ENCODE measurements at places on chromosomes 6 and 20.

- DNase-seq, result no peak
Observed at GRCh38 chr20:34713194-34713943, 9.2 kb downstream of the TP53INP2 start.

DNA sequence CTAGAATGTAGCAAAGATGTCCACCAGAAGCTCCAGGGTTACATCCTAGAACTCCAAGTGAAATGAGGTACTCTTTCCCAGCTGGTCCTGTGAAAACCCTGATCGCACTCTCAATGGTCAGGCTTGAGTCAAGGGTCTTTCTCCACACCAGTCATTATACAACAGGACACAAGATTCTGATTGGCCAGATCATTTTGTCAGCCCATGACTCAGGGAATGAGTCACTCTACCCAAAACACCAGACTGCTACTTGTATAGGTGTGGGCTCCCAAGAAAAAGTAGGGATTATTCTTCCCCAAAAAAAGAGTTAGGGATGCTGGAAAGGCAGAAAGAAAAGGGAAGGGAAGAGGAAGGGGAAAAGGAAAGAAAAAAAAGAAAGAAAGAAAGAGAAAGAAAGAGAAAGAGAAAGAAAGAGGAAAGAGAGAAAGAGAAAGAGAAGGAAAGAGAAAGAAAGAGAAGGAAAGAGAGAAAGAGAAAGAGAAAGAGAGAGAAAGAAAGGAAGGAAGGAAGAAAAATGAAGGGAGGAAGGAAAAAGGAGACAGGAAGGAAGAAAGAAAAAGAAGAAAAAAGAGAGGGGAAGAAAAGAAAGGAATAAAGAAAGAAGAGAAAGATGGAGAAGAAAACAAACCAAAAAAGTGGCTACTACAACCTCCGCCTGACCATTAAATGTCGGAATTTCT, 30.5 kb downstream of the ANKEF1 start:
- no peak for DNase-seq

GRCh38 chr20:61596687-61597330, 344.7 kb downstream of the CDH4 start:
- no peak for DNase-seq

DNA sequence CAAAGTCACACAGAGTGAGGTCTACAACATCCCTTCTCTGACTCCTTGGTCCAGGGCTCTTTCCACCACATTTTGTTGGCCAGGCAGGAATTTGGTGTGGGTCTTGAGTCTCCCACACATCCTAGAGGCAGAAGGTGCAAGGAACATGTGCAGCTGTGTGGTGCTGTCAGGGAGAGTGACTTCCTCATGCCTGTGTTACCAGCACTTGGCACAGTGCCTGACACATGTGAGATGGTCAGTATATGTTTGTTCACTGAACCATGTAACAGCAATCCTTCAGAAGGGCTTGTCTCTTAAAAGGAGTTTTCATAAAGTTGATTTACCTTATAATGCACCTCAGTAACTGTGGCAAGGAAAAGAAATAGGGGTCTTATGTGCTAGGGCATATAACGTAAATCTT, 168.5 kb downstream of the CDC5L start:
- no peak for DNase-seq

DNA sequence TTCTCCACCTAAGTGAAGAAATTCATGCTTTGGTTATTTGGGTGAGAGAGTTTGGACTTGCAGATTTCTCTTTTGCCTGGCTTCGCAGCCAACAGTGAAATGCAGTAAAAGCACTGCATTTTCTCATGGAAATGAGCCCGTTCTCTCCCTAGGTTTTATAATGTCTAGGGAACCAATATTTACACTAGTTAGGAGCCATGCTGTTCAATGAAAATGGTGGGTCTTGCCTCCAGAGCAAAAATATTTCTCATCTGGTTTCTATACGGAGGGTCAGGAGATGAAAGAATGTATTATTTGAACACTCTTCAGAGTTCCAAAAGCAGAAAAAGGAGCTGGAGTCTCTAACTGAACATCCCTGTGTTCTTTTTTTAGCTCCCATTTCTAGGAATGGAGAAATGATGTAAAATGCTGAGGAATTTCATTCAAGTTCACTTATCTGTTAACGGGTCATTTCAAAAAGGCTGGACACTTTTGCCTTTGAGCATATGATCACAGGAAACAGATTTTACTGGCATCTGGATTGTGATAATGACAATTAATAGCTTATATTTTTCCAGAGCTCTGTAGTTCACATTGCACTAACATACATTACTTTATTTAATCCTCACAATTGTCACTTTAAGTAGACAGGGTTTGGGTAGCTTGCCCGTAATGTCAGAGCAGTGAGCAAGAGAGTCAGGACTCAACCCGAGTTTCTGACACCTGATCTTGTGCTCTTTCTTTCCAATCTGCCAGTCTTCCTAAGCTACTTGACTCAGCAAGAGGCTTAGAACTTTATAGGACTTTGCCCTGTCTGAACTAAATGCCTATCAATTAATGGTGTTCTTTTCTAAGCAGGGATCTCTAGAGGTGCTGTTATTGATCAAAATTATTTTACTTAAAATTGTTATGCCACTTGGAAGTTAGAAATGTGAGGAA, 78.0 kb downstream of the PPP1R14C start:
- no peak for DNase-seq

GRCh38 chr20:60057866-60058807, 99.9 kb downstream of the CDH26 start:
- DNase-seq, result no peak

- DNase-seq, result no peak
Observed at GRCh38 chr6:68951270-68951669, 316.2 kb downstream of the ADGRB3 start.

GRCh38 chr6:43887340-43887858, 117.4 kb downstream of the VEGFA start:
- no peak for DNase-seq

- no peak for DNase-seq
Observed at GRCh38 chr6:1255636-1256365, 56.1 kb upstream of the FOXQ1 start.

DNA sequence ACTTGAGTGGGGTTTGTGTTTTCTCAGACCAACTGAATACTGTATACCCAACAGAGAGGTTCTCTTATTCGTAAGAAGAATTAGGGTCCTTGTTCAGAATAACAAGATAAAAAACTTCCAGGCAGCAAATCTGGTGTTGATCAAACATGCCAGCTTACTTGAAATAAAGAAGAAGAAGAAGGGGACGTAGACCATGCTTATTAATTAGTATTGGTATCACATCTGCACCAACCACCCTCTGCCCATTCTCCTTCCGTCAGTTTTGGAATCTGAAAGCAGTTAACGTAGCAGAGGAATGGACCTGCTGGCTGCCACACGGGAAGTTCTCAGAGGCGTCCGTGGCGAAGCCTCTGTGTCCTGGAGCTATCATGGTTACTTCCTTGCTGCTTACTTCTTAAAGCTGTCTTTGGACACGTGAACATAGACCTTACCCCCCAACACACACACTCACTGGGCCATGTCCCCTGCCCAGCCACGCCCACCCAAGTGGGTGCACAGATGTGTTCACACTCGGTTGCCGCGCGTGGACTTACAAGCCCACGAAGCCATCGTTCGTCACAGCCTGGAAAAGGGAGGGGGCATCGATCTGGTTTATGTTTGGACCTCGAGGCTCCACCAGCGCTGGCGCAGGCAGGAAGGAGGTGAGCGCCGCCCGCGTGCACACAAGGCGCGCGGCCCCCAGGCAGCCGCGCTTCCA, 4.1 kb upstream of the DLL1 start:
- DNase-seq, result no peak

DNA sequence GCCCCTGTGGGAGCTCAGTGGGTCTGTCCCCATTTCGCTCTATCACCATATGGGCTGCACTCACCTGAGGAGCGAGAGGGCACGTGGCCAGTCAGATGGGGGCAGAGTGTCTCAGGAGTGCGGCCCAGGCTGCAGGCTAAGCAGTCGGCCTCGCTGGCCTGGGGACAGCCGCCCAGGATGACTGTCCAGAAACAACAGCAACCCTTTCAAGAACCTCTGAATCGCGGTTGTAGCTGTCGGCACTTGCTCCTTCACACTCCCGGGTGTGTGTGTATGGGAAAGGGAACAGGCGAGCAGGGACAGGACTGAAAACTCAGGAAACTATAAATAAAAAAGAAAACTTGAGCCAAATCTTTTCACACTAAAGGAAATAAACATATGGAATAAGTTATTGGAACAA, 63.1 kb downstream of the TFAP2A start:
- no peak for DNase-seq

Data from activated T-helper 1 cell treated with anti-CD3 and anti-CD28 coated beads, Interleukin-2, amount 50 U/mL, for 16 hours (primary cell).